ENCODE measurements at places on chromosomes 12 and 14. TPM values are rescaled to one million over a fixed set of nuclear protein-coding genes. Genes with fewer than 3 reads are reported as not detected.

Gene MMP17
- total RNA-seq, result 0.77 TPM

Gene SLC15A4
- total RNA-seq, result 15.4 TPM

Gene CMKLR1
- 5.7 TPM for total RNA-seq

Gene OTOGL
- 0.27 TPM for total RNA-seq

Gene NANOG
- not detected for total RNA-seq

Gene IL22
- total RNA-seq, result not detected

Gene TDG
- 11.3 TPM for total RNA-seq

Gene PGAM5
- total RNA-seq, result 27.3 TPM

Gene SERPINA6
- not detected for total RNA-seq

- peak; percentile 75 for DNase-seq
Measured at GRCh38 chr12:81077686-81078441, at the start of gene ACSS3. Gene ACSS3 (plus strand): TSS chr12:81078079. CDS start chr12:81078121, 42 bp downstream.

- DNase-seq, result peak; percentile 86
Measured at GRCh38 chr12:53048780-53049401, 974 bp upstream of the TNS2 start.

GRCh38 chr12:5783289-5783920 lies 161.7 kb downstream of the ANO2 start:
- DNase-seq, result no peak

DNA sequence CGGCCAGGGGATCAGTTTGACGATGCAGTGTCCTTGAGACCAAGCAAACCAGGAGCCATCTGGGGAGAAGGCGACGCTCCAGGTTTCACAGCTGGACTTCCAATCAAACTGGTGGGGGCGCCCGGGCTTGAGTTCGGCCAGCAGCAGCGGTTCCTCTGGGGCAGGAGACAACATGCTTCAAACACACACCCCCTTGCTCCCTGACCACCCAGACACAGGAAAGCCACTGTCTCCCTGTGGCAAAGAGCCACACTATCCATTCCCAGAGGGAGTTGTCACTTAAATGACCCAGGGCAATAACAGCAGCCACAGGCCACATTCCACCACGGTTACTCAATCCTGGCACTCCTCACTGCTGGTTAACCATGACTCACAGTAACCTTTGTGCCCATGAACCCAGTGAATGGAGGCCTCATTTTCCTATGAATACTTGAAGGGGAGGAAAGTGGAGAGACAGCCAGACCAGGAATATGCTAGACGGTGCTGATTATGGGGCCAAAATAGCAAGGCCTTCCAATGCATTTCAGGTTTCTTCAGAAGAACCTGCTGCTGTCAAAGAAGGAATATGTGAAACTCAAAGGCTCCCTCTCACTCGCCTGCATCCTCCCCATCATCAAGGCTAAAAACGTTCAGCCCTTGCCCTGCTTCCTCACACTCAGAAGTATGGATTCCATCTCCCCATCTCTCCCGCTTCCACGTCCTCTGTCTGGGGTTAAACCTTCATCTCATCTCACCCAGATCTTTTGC lies 8.5 kb downstream of the WSB2 start:
- DNase-seq, result peak; percentile 72

DNA sequence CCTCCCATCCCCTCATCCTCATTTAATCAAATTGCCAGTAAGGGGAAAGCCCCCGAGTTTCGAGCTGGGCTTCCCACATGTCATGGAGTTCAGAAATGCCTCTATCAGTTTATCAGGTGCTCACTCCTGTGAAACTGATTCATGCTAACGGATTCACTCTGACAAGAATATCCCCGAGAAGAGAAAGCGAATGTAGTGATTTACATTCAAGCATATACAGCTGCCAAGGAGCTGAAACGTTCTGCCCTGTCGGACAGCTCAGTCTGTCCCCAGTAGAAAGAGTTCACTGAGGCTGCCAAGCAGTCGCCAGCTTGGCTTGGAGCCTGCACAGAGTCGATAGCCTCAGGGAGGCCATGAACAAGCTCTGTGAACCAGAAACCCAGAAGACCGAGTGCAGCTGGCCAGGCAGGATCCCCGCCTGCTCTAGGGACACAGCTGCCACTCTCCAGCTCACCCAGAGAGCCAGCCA lies 88.4 kb downstream of the TMCC3 start:
- DNase-seq, result peak; percentile 59

DNA sequence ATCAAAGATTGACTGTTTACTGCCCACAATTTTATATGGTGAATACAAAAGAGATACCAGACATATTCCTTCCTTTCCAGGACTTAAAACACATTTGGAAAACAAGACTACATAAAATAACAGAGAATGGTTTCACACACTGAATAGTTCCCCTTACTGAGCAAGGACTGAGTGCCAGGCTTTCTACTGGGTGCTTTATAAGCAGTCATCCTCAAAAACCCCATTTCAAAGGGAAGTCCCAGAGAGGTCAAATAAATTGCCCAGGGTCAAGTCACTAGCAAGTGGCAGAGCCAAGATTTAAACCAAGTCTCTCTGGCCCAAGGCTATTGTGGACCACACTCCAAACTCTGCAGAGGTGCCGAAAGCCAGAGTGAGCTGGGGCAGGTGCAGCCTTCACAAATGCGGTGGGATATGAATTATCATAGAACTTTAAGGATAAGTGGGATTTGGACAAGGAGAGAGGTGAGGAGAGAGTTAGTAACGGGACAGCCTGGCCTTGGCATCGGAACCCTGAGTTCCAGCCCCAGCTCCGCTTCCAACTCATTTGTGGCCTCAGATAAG lies 9.1 kb upstream of the RPAP3 start:
- DNase-seq, result no peak

DNA sequence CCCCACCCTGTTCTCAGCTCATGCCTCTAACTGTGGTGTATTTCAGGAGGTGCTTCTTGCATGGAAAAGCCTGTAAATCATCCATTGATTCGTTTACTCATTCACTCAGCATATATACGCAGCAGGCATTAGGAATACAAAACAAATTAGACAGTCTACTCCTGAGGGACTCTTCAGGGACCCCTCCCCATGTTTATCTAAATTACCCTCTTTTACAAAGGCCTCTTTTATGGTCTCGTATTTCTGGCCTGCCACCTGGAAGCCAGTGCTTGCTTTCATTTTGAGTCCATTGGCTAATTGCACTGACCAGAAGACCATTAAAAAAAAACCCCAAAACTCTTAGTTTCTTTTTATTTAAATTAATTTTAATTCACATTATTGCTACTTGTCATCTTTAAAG lies 134.4 kb downstream of the DACT1 start:
- no peak for DNase-seq

- DNase-seq, result no peak
Measured at GRCh38 chr14:69699748-69700303, 67.1 kb upstream of the SRSF5 start.

GRCh38 chr12:41802803-41803202 lies 341.9 kb downstream of the GXYLT1 start:
- no peak for DNase-seq

GRCh38 chr14:50530794-50531365 lies 1.5 kb downstream of the MAP4K5 start:
- no peak for DNase-seq

- no peak for DNase-seq
Measured at GRCh38 chr12:106037524-106038298, 101.0 kb downstream of the NUAK1 start.

GRCh38 chr14:51566831-51567582 lies 84.7 kb upstream of the FRMD6 start:
- DNase-seq, result no peak

All from left ventricle myocardium inferior (tissue), 1 donor.